Stimulated activated CD4-positive, alpha-beta T cell treated with anti-CD3 and anti-CD28 coated beads, TNF-alpha, amount 100 ng/mL, for 1 hour (primary cell): ENCODE measurements at places on chromosomes 5 and 9.
A peak's percentile ranks its signal among the peaks of the same experiment; 100 is the strongest.

- DNase-seq = peak; percentile 15
Measured at GRCh38 chr9:93302586-93303257, 118.8 kb downstream of the WNK2 start.

DNA sequence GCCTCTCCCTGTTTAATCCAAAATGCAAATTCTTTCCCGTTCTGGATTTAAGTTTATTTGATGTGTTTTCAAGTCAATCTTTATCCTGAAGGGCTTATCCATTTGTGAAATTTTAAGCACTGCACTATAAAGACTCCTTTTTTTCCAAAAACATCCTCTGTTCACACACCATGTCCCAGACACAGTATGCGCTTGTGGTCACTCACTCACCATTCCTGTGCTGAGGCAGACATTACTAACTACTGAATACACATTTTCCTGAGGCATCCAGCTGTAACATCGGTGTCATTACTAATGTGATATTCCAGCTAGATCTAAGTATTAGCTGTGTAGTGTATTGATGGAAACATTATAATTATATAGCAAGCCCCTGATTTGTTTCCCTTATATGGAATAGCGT lies 298.4 kb downstream of the KCTD16 start:
- no peak for DNase-seq

DNA sequence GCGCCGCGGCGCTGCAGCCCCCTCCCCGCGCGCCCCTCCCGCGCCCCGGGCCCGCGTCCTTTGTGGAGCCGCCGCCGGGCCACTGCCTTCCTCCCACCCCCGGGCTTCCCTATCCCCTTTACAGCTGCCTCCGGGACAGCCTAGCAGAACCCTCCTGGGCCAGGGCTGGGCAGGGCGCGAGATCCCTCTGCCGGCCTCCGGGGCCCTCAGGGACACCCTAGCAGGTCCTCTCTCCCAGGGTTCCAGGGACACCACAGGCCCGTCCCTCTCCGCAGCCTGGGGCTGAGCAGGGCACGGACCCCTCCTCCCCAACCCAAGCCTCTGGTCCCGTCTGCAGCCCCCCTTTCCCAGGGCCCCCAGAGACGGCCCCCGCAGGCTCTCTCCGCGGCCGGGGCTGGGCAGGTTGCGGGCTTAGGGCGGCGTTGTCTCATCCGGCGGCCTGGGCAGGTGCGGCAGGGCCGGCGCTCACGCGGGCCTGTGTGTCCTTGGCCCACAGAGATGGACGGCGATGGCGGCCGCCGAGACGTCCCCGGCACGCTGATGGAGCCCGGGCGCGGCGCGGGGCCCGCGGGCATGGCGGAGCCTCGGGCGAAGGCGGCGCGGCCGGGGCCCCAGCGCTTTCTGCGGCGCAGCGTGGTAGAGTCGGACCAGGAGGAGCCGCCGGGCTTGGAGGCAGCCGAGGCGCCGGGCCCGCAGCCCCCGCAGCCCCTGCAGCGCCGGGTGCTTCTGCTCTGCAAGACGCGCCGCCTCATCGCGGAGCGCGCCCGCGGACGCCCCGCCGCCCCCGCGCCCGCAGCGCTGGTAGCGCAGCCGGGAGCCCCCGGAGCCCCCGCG lies 710 bp downstream of the WNK2 start:
- DNase-seq = no peak

DNA sequence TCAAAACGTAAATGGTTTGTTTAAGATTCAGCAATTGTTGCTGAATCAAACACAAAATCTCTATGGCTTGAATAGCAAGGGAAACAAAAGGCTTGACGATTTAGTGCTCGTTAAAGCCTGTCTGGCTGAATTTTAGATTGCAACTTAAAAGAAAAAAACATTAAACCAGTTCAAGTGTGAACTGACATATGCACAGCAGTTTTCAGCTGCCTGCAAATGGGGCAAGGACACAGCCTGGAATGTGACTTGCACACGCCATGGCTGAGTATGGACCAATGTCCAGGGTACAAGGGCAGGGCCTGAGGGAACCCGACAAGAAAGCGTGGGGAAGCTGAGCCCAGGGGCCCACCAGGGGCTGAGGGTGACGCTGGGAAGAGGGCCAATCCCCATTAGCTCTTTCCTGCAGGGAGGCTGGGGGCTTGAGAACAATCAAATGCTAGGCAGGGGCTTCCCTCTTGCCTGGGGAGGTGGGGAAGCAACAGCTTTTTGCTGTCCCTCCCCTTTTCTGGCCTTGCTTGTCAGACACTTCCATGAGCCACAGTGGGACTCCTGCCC lies 89.6 kb upstream of the LRRTM2 start:
- no peak for DNase-seq

GRCh38 chr5:141478321-141478945 lies 2.7 kb downstream of the PCDHGC3 start:
- no peak for DNase-seq

- no peak for DNase-seq
Measured at GRCh38 chr5:14674983-14675854, 10.7 kb downstream of the OTULIN start.

DNA sequence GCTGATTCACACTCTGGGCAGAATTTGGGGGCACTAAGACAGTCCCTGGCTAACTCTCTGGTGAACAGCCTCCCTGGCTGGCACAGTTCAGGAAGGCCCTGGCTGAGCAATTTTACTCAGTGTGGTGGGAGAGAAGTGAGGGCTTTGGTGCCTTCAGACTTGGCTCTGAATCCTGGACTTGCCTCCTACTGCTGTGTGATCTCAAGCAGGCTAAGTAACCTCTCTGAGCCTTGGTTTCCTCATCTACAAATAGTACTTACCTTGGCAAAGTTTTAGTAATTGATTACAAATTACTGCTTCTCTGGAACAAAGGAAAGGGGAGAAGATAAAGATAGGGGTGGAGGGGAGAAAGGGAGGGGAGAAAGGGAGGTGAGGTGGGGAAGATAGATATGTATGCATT lies 153.8 kb downstream of the DROSHA start:
- no peak for DNase-seq

DNA sequence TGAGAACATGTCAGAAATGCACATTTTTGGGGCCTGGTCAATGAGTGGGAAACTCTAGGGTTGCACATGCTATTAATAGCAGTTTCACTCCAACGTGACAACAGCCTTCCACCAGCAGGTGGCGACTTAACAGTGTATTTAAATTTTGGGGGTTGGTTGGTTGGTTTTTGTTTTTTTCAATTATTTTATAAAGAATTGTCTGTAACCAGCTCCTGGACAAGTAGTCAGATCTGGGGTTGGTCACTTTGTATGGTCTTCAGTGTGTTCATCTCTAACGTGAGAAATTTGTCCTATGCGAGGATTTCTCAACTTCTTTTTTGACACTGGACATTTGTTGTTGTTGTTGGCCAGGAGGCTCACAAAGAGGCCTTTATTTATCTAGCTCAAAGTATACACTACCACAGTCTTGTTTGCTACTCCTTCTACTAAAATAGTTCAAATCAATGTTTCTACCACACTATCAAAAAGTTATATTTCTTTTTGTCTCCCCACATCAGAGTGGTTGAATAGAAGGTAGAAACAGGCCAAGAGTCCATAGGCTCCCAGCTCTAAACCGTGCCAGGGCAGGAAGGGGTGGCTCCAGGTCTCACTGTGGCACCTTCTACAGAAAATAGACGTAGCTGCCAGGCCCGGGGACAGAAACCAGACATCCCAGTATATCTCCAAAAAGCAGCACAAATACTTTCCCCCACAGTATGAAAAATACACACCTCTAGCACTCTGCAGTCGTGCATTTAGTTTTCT lies 110.4 kb downstream of the TRPM6 start:
- peak; percentile 37 for DNase-seq

DNA sequence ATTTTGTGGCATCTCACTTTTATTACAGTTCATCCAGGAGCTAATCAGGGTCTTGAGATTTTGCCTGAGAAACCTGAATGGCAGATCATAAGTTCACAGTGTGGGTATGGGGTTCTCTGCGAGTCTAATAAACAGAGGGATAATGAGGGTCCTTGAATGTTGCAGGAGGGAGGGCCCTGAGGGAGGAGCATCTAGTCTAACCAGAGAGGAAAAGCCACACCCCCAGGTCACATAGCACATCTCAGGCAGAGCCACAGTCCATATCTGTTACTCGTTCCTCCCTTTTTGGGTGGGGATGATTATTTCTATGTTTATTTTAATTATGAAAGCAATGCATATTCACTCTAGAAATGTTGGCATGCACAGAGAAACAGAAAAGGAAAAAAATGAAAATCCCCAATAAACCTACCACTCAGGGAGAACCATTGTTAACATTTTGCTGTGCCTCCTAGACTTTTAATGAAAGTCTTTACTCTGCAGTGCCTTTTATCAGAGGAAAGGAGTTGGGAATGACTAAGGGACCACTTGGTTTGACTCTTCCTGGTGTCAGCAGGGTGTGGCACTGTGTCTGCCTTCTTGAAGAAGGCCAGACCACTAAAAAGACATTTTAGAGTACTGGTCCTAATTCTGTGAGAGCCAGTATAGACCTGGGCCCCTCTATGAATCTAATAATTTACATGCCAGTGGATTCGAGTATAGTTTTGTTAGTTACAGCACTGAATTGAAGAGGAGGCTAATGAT lies 2.8 kb downstream of the GALNT12 start:
- no peak for DNase-seq

DNA sequence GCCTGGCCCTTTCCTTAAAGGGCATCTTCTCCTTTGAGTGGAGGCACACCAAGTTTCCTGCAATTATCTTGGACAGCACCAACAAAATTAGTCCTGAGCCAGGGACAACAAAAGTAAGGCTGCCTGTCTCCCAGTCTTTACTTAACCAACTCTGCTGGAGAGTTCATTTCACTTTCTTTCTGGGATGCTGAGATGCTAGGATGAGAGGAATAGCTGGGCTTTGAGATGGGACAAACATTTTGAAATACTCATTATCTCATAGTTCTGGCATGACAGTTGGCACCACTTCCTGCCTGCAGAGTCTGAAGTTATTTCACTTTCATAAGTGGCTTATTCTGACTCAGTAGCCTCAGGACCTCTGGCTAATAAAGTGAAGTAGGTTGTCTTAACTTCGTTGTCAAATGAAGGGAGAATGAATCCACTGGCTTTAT lies 157.0 kb downstream of the C9orf152 start:
- no peak for DNase-seq

GRCh38 chr5:167802755-167803431 lies 488.6 kb upstream of the WWC1 start:
- DNase-seq = no peak
